ENCODE measurements at places on chromosomes 5 and 9.

- DNase-seq = no peak
These were observed 225.7 kb downstream of the ASTN2 start for GRCh38 chr9:117189121-117189520.

- DNase-seq = no peak
These were observed 1509.0 kb downstream of the MAT2B start for GRCh38 chr5:165014439-165014838.

- DNase-seq = no peak
These were observed 349.8 kb downstream of the ENC1 start for GRCh38 chr5:74290634-74291241.

DNA sequence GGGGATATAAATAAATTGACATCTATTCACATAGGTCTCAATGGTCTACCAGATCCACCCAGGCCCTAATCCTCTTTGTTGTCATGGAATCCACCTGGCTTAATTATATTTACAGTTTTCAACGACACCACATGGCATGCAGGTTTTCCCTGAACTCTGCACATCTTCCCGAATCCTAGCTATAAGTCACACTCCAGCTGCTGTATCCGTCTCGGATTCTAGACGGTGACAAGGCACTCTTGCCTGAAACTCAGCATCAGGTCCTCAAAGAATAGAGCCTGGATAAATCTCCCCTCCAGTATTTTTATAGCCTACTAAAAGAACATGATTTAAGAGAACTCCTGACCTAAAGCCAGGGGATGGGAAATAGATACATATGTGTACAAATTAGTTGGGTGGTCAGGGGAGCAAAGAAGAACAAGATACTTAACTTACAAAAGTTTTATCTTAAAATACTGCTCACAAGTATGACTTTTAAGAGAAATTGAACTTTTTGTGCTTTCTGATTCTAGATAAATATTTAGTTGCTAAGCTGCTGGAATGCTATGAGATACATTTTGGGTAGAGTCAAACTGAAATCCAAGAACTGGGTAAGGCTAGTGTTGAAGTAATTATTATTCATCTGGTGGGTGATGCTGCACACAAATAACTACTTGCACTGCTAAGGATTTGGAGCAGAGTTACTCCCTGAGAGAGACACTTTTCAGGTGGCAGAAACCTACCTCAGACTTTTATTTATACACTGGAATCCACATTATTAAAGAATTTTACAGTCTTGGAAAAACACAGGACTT, 187.3 kb downstream of the EFNA5 start:
- DNase-seq = no peak

DNA sequence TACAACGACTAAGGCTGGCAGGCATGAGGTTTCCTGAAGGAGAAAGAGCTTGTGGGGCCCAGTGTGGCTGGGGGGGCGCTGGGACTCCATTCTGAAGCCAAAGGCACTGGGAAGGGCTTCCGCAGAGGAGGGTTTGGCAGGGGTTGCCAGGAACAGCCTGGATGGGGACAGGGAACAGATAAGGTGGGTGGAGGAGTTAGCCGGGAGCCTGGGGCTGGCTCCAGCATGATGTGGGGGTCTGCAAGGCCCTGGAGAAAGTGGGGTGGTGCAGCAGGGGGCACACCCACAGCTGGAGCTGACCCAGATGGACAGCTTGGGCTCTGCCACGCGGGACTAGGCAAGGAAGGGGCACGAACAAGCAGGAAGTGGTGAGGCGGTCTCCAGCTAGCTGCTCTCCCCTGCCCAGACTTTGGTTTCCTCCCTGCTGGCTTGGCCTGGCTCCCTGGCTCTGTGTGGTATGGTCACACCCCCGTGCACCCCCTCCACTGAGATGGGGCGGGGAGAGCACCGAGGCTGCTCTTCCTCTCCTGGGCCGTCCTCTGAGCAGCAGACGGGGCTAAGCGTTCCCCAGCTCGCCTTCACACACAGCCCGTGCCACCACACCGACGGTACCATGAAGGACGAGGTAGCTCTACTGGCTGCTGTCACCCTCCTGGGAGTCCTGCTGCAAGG, at the start of gene LTC4S:
TSS of gene LTC4S (plus strand) at position 519 of the 672 bp plus-strand sequence. CDS start at position 614, 95 bp downstream.
- DNase-seq = peak; percentile 67

DNA sequence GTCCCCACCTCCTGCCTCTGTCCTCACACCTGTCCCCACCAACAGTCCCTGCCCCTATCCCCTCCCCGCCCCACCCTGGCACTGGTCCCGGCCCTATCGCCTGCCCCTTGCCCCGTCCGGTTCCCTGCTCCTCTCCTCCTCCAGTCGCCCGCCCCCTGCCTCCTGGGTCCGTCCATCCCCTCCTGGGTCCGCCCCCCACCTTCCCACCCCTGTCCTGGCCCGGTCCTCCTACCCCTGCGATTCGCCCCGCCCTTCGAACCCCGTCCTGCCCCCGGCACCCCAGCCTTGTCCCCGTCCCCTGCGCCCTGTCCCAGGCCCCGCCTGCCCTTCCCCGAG, 372 bp downstream of the EDF1 start:
- DNase-seq = peak; percentile 69

DNA sequence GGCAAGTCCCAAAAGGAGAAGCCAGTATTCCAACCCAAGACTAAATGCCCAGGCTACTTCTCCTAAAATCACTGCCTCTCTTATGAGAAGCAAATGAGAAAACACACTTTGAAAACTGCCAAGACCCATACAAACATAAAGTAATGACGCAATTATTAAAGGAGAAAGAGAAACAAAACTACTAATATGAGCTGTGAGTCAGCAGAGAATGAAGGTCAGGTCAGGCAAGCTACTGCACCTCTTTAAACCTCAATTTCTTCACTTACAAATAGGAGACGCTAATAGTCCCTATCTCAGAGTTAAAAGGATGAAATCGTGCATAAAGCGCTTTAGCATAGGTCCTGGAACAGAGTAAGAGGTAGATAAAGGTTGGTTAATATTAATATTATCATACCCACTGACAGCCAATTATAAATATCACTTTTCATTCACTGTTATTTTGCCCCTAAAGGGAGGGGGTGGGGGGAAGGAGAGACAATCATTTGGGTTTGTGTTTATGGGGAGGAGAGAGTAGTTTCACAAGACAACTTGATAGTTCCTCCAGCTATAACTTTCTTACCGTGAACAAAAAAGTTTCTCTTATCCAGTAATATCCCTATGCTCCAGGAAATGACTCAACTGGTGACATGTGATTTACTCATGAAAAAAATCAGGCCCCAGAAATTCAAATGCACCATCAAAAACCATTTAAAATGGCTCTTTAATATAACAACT, 3.6 kb downstream of the PSMB7 start:
- no peak for DNase-seq

GRCh38 chr9:113612828-113613227, 149.3 kb downstream of the RGS3 start:
- no peak for DNase-seq

- DNase-seq = no peak
These were observed 628.7 kb upstream of the ZNF608 start for GRCh38 chr5:125375143-125375542.

- no peak for DNase-seq
These were observed 244.3 kb downstream of the DENND1A start for GRCh38 chr9:123685489-123686083.

GRCh38 chr5:122499585-122499984, 187.5 kb downstream of the SNCAIP start:
- no peak for DNase-seq

DNA sequence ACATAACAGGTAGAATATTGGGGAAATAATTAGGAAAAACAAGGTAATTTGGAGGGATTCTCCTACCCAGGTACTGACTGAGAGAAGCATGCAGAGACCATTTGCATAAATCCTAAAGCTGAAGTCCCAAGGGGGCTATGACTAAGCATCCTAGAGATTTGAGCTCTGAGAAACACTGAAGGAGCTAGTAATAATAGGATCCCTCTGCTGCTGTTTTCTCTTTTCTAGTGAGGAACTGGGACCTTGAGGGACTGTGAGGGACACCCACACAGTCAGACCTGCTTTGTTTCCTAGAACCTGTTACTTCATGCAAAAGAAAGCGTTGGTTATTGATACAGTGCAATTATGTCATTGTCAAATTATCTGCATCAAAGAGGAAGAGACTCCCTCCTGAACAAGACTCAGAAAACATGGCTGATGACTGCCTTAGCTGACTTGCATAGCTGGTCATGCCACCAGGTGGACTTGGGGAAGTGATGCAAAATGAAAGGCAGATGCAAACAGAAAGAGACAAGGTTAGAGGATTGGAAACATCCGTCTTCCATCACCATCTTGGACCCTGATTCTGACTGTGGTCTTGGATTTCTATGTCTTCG, 335.4 kb downstream of the NTRK2 start:
- DNase-seq = no peak

DNA sequence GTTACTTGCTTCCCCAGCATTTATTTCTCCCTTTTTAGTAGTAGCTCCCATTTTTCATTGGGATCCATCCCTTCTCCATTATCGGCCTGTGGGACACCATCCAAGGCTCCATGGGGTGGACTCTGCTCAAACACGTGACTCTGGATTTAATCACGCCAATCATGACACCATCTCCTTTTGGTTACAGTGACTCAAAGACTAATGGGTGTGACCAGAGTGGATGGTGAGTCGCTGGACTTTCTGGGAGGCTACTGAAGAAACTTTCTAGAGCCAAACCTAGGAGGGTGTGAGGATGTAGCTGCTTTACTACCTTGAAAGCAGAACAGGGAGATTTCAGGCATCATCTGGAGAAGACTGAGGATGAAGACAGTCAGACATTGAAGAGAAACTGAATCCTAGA, 93.1 kb downstream of the PJA2 start:
- DNase-seq = no peak

DNA sequence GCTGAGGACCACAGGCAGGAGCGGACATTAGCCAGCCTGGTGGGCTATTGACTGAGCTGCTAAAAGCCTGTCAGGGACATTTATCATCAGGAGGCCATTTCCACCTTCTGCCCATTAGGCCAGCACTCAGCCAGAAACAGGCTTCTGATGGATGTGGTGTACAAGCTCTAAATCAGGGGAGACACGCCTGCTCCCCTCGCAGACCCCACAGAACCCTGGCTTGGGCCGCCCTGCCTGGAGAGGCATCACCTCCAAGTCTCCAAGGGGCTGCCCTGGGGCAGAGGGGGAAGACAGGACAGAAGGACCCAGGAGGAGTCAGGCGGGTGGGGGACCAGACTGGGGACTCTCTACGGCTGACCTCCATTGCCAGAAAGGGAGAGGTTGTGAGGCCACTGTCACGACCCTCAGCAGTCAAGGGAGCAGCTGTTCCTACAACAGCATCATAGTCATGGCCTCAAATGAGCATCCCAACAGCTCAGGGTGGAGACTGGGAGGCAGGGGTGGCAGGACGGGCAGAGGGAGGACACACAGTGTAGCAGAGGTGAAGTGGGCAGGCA, 24.0 kb upstream of the TRIM14 start:
- no peak for DNase-seq

- no peak for DNase-seq
These were observed 1339.7 kb upstream of the CDH6 start for GRCh38 chr5:29853711-29854220.

GRCh38 chr5:117604845-117605244, 1030.2 kb upstream of the SEMA6A start:
- DNase-seq = no peak

GRCh38 chr9:103985077-103985476, 109.0 kb upstream of the SMC2 start:
- DNase-seq = no peak

- DNase-seq = no peak
These were observed 2.9 kb upstream of the SLC4A9 start for GRCh38 chr5:140356853-140357725.

DNA sequence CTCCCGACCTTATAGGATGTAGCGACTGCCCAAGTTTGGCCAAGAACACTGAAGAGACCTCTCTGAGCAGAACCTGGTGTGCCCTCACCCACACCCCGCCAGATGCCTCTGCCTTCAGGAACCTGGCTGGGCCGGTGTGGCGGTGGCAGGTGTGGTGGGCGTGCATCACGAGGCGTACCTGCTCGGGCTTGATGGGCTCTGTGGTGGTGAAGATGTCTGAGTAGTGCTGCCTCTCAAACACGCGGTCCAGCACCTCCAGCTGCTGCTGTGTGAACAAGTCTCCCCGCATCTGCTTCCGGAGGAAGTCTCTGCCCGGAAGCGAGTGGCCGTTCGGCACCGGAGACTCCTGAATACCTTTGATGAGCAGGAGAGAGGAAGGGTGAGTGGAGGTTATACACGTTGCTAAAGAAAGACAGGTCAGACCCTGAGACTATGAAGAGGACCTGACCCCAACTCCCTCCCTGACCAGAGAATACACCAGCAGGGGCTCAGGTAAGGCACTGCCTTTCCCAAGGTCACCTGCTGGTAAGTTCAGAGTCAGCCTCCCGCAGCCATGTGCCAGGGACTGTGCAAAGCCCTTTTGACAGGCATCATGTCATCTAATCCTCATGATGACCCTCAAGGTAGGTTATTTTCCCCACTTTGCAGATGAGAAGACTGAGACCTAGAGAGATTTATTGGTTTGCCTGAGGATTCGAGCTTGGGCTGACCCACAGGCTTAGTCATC, 67.5 kb downstream of the PAX5 start:
- no peak for DNase-seq

- DNase-seq = no peak
These were observed 405.3 kb upstream of the SLC30A5 start for GRCh38 chr5:68688547-68688946.

- DNase-seq = no peak
These were observed 13.5 kb upstream of the MELK start for GRCh38 chr9:36559036-36559695.

- no peak for DNase-seq
These were observed 337.8 kb downstream of the PTPRD start for GRCh38 chr9:10274988-10275387.

Measured in colonic mucosa (tissue), 4 donors.